Right lung (tissue), 10 donors: ENCODE measurements at places on chromosomes 5 and 9.

DNA sequence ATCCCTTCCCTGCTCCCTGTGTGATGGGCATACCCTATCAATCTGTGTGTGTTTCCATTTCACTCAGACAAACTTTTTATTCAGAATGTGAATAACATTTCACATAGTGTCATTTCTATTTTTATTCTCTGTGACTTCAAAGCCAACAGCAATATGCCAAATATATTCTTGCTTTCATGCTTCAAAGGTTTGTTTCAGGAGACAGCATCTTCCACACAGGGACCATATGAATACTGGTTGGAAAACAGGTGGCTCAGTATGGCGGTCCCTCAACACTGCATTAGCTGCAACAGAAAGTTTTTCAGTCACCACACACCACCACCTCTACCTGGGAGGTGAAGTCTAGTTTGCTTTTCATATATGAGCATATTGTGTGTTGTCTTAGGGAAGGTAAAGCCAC, 111.0 kb upstream of the PTPN3 start:
- no peak for DNase-seq

- no peak for DNase-seq
These were observed 84.1 kb upstream of the SLCO4C1 start for GRCh38 chr5:102380174-102380573.

GRCh38 chr5:179119415-179120170, 59.4 kb downstream of the ZNF354C start:
- DNase-seq = no peak

DNA sequence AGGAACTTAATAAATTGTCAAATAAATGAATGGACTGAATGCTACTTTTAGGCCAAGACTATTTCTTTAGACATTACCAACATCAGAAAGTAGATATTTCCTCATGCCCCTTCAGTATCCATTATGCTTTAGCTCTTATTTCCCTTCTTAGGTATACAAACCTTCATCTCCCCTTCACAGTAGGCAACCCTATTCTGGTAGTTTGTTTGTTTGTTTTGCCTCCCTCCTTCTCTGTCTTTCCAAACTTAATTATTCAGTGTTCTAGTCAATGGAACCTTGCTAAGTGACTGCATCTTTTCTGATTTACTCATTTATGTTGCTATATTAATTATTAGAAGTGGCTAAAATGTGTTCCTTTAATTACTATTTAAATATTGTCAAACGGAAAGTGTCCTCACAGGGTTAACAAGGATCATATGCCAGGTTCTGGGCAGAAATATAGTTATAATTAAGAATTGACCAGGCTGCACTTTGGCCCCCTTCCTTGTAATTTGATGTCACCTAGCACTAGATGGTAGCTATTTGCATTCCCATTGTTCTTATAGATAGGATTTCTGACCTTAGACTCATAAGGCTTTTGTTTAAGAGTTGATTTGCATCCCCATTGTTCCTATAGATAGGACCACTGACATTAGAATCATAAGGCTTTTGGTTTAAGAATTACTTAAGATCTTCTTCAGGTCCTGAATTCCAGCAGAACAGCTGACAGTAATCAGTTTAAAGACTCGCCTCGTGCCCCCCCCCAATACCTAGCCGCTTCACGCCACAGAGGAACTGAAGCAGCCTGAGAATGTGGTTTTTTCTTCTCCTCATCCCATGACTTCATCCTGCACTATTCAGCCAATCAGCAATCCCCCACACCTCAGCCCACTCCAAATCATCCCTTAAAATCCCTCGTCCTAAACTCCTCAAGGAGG, 84.4 kb upstream of the NUDT12 start:
- DNase-seq = no peak

DNA sequence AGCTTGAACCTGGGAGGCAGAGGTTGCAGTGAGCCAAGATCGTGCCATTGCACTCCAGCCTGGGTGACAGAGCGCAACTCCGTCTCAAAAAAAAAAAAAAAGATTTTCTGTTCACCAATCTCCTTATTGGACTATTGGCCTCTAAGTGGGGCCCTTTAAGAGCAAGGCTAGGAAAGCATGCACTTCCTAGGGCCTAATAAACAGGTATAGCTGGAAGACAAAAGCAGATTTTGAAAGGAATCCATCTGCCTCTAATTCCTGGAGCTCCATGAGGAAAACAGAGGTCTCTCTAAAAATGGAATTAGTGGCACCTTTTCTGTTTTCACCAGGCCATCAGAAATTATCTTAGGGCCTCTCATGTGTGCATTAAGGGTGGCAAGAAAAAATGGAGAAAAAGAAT, 70.0 kb downstream of the RGMB start:
- no peak for DNase-seq

- DNase-seq = no peak
These were observed 244.3 kb upstream of the WWC1 start for GRCh38 chr5:168047043-168047668.

GRCh38 chr5:135067587-135067986, 33.6 kb upstream of the PITX1 start:
- no peak for DNase-seq

GRCh38 chr5:92552206-92553160, 1028.5 kb downstream of the NR2F1-AS1 start:
- peak; percentile 52 for DNase-seq

- DNase-seq = no peak
These were observed 45.0 kb upstream of the TNFSF15 start for GRCh38 chr9:114850871-114851270.
